ACHN (cell line): ENCODE measurements at places on chromosomes 3 and 15.

DNA sequence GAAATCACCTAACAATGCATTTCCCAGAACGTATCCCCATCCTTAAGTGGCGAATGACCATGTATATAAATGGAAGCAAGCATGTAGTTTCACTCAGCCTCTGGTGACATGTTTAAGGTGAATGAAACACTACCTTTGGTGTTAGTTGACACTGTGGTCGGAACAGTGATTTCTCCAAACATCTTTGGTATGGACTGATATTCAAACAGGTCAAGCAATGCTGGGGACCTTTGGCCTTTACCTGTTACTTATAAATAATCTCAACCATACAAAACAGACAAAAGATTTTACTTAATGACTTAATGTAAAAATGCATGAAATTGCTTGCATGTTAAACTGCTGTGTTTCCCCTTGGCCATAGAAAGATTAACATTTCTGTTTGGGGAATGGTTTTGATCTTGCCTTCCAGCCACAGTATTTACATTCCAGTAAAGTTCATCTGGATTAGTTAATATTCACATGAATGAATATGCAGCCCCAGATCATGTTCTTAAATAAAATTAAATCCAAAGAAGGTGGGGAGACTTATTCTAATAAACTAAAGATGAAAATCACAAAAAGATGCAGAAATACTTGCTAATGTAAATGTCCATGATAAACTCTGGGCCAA, 74.4 kb upstream of the HES1 start:
- no peak for DNase-seq

DNA sequence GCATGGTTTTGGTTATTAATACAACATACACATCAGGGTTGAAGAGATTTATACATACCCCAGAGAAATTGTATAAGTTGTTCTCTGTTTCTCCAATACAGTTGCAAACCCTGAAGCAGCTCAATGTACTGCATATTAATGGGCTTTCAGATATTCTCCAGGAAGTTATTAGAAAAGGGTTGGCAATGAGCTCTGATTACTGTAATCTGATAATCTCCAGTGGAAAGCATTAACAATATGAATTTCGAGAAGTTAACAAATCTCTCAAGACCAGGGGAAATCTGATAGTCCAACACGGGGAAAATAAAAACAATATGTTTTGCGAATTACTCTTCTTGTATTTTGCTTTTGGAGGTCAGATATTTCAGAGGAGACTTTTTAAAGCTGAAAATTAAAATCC, 950.1 kb downstream of the TBL1XR1 start:
- DNase-seq, result no peak

DNA sequence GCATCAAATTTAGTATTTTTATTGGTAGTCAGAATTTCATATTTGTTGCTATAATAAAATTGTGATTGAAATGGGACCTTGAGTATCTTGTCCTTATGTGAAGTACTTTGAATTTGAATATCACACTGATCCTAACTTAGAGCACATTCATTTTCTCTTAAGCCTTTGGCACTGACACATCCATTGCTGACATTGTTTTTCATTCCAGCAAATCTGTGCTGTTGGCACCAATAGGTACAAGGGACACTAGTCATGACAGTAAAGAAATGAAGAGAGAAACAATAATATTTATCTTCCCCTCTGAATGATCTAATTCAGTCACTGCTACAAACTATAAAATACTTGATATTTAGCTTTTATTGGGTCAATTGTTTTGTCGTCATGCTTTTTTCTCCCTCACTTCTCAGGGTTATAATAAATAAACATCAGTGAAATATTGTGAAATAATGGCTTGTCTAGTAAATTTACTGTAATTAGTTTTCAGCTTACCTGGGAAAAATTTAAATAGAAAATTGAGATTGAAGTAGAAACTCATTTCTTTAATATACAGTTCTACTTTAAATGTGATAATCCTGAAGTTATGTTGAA, 166.8 kb upstream of the MLF1 start:
- no peak for DNase-seq

- no peak for DNase-seq
Measured at GRCh38 chr3:135809021-135809634, 156.4 kb upstream of the PPP2R3A start.
